HL-60 (cell line): ENCODE measurements at places on chromosomes 5 and 9.

GRCh38 chr9:136880651-136881050, 5.7 kb upstream of the TRAF2 start:
- no peak for DNase-seq

DNA sequence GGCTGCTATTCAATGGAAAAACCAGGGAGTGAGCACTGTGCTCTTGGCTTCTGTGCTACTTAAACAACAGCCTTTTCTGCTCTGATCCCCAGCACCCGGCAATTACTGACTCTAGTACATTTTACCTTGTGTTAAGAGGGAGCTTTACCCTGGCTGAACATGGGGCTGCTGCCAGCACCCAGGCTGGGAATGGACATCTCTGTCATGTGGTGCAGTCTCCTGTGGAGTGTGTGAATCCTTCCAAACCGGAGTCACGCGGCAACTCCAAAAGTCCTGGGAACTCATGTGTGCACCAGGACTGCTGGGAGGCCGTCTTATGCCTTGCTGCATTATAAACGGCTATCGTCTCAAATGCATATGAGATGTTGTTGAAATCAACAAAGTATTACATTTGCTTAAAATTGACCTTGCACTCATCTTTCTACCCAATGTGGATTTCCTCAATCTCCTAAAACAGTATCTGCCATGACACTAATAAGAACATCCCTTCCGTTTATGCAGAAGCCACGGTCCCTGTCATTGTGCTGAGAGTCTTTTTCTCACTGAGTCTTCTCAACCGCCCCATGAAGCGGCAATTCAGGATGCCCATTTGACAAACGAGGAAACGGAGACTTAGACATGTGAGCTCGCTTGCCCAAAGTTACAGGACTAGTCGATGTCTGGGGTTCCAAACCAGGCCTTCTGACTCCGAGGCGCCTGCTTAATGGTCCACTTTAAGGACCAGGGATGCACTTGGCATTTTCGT, 884 bp upstream of the GSN start:
- no peak for DNase-seq

DNA sequence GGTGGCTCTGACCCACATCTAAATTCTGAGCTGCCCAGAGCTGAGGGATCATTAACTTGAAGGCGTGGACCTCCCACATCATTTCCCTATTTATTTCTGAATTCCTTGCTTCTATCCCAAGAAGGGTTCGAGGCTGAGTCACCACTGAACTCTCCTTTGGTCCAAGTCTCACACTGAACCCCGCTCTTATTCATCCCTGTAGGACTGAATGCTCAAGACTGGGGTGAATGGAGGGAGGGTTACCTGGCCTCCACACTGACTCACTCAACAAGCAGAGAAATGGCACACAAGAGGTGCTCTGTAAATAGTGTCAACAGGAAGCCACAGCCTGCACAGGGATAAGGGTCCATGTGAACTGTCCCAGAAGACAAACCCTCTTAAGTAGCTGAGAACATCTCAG, 79.1 kb upstream of the FSTL4 start:
- DNase-seq = no peak

- no peak for DNase-seq
Observed at GRCh38 chr5:137283801-137284200, 215.3 kb downstream of the SPOCK1 start.

GRCh38 chr9:32161209-32161608, 223.2 kb upstream of the ACO1 start:
- no peak for DNase-seq

- DNase-seq = no peak
Observed at GRCh38 chr9:135506327-135507103, 6.0 kb downstream of the MRPS2 start.

GRCh38 chr5:115116001-115116400, 53.7 kb downstream of the TRIM36 start:
- DNase-seq = no peak
